ENCODE measurements at places on chromosomes 11 and 22.

DNA sequence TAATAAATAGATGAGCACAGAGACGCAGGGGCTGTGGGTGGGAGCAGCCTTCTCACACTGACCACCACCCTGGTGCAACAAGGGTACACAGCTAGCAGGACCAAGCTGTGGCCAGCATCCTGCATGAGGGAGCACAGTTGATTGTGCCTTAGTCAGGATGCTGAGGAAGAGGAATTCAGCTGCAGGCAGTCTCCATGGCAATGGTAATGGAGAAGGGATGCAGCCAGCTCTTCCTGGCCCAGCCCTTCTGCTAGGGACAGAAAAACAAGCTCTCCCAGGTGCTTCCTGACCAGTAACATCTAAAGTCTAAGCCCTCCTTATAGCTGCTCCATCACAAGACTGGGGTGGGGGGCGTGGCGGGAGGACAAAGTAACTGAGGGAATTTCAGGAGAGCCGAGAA is 363.5 kb downstream of the BUD13 start:
- DNase-seq: no peak

GRCh38 chr22:50569041-50569459 is 6.3 kb upstream of the SYCE3 start:
- DNase-seq: no peak

DNA sequence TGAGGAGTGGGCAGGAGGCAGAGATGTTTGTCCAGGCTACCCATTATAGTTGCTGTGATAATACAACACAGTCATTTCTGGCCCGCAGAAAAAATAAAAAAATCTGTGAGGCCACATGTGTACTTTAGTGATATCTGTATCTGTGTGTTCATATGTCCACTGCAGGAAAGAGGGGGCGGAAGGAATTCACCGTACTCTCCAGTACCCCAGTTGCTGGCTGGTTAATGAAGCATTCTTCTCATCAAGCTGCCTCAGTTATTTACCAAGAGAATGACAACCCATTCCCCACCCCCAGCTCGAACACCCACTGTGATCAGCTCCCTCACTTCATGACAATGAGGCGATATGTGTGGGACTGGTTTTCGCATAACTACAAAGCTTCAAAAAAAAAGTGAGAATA is 309.3 kb downstream of the SOX6 start:
- DNase-seq: no peak

GRCh38 chr11:10349806-10350205 is 44.9 kb downstream of the ADM start:
- no peak for DNase-seq

DNA sequence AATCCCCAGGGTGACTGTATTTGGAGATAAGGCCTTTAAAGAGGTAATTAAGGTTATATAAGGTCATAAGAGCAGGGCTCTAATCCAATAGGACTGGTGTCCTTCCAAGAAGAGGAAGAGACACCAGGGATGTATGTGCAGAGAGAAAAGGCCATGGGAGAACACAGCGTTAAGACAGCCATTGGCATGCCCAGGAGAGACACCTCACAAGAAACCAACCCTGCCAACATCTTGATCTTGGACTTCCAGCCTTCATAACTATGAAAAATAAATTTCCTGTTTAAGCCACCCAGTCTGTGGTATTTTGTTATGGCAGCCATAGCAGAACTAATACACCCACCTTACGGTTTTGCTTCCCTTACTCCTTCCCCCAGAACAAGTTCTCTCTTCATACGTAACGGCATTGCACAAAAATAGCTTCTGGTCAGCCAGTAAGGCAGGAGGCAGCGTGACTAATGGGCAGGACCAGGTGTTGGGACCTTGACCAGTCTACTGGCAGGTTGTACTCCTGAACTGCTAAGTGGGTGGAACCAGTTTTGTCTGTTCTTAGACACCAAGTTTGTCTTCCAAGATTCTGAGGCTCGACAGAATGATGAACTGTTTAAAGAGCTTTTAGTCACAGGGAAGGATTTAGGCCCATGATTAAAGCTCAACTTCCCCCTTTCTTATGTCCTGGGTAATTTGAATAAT is 31.9 kb upstream of the UPB1 start:
- DNase-seq: no peak

Measured in HTR-8/SVneo (cell line).